ENCODE measurements at places on chromosomes 7 and 10. TPM values are rescaled to one million over a fixed set of nuclear protein-coding genes. Genes with fewer than 3 reads are reported as not detected.

The ITIH5 gene
- total RNA-seq = 0.08 TPM

The CHST3 gene
- total RNA-seq = 32.2 TPM

The FAM25C gene
- not detected for total RNA-seq

The FAM25G gene
- not detected for total RNA-seq

The TECTB gene
- not detected for total RNA-seq

The IGF2BP3 gene
- 40.6 TPM for total RNA-seq

The FAM170B gene
- not detected for total RNA-seq

The KDM7A gene
- total RNA-seq = 3.1 TPM

The TMEM236 gene
- total RNA-seq = not detected

The HERPUD2 gene
- total RNA-seq = 20.4 TPM

The MCU gene
- total RNA-seq = 43.2 TPM

The SLC26A5 gene
- not detected for total RNA-seq

The PRSS1 gene
- total RNA-seq = not detected

The C10orf95 gene
- total RNA-seq = not detected

The MKX gene
- 0.08 TPM for total RNA-seq

The OR2A42 gene
- total RNA-seq = not detected

The KIF11 gene
- 6.5 TPM for total RNA-seq

The SH2B2 gene
- 0.70 TPM for total RNA-seq

The FAM171A1 gene
- total RNA-seq = 10.1 TPM

The TNKS2 gene
- 34.0 TPM for total RNA-seq

The TMEM270 gene
- total RNA-seq = not detected

The RGS10 gene
- total RNA-seq = 20.0 TPM

The CAMK2B gene
- 0.59 TPM for total RNA-seq

The IDI2 gene
- not detected for total RNA-seq

The EGR2 gene
- 0.15 TPM for total RNA-seq

The LIPJ gene
- total RNA-seq = not detected

The CCDC186 gene
- total RNA-seq = 3.7 TPM

The BTAF1 gene
- 36.5 TPM for total RNA-seq

The PDK4 gene
- total RNA-seq = 0.15 TPM

The DPP6 gene
- not detected for total RNA-seq

The MET gene
- 16.9 TPM for total RNA-seq

The PAX4 gene
- not detected for total RNA-seq

The ANXA8 gene
- total RNA-seq = 0.68 TPM

The OR9A2 gene
- 0.12 TPM for total RNA-seq

The TEX36 gene
- not detected for total RNA-seq

The TFEC gene
- total RNA-seq = 0.12 TPM

The PRSS2 gene
- total RNA-seq = not detected

The LRRN3 gene
- total RNA-seq = 0.47 TPM

The PKD2L1 gene
- total RNA-seq = not detected

Data from smooth muscle cell of the coronary artery (primary cell).